ENCODE measurements at places on chromosomes 5 and 9.
A peak's percentile ranks its signal among the peaks of the same experiment; 100 is the strongest.

DNA sequence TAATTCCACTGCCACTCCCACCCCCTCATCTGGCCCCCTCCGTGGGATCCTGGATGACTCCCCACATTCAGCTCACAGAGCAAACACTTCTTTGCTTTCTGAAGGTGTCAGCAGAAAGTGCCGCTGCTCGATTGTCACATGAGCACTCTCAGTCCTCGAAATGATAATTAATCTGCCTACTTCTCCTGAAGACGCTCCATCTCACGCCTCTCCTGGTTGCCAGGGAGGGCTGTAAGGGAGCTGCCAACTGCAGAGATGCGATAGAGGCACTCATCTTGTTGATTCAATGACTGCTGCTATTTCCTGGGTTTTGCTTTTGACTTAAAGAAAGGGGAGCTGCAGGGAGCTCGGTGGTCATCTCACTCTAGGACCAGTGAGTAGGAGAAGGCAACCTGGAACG is 206.5 kb downstream of the DAB2IP start:
- no peak for DNase-seq

- no peak for DNase-seq
These were observed 698.8 kb upstream of the C9orf72 start for GRCh38 chr9:28272127-28272526.

- DNase-seq: no peak
These were observed 29.2 kb downstream of the EXOC3 start for GRCh38 chr5:472076-472655.

GRCh38 chr9:76772686-76773445 is 8.6 kb downstream of the PCA3 start:
- no peak for DNase-seq

DNA sequence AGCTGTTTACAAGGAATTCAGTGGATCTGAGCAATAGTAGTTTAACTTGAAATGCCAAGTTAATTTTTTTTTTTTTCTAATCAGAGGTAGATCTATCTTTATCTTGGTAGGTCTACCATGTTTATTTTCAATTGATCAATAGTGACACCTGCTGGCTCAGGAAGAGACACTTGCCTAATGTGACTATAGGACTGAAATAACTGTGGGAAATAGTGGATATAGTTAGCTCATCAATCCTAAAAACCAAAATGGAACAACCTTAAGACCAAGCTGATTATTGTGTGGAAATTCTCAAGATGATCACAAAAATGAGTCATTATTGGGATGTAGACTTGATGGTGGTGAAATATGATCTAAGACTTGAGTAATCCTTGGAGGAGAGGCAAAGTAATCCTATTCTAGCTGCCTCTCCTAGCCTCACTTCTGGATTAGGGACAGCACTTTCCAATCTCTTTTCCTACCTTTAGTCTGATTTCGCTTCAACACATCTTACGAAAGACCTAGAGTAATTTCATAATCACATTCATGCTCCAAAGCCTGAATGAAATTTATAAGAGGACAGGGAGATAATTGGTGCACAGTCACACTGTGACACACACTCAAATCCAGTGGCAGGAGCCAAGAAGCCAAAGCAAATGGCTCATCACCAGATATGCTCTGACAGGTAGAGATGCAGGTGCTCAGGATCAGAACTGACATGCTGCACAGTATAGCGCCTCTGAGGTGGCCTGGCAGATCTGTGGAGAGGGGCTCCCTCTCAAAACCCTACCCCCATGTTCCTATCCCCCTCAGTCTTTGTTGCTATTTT is 156.3 kb downstream of the HMHB1 start:
- no peak for DNase-seq

- no peak for DNase-seq
These were observed 273.2 kb downstream of the RAB3C start for GRCh38 chr5:58855851-58856739.

GRCh38 chr9:38389313-38389712 is 3.2 kb upstream of the ALDH1B1 start:
- no peak for DNase-seq

GRCh38 chr5:181205761-181206649 is 1.0 kb upstream of the TRIM7 start:
- peak; percentile 53 for DNase-seq

DNA sequence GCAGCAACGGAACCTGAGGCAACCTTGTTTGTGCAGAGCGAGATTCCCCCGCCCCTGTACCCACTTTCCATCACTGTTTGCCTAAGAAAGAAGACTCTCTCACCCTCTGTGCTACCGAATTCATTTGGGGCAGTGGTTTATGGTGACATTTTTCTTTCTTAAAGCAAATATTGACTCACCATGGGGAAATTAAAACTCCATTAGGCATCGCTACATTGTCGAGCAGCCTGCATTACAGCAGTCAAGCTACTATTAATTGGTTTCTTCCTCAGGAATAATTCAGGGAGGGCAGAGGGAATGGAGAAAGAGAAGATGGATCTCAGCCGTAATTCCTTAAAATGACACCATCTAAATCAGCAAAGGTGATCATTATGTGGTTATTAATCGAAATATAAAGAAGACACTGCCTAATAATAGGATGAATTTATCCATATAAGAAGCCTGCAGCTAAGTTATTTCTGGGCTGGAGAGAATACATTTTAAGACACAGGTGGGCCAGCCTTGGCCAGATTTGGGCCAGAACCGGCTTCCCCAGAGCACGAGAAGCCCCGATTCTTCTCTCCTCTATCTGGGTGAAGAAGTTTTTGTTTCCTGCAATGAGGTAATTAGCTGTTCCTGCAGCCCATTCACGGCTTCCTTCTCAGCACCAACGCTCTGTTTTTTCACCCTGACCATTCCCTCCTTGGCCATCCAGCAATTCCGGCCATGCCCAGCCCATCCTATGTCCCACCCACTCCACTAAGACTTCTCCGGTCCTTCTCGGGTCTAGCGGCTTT is 16.8 kb downstream of the CFAP77 start:
- no peak for DNase-seq

- DNase-seq: no peak
These were observed 317.8 kb downstream of the ADGRV1 start for GRCh38 chr5:90876366-90876765.

DNA sequence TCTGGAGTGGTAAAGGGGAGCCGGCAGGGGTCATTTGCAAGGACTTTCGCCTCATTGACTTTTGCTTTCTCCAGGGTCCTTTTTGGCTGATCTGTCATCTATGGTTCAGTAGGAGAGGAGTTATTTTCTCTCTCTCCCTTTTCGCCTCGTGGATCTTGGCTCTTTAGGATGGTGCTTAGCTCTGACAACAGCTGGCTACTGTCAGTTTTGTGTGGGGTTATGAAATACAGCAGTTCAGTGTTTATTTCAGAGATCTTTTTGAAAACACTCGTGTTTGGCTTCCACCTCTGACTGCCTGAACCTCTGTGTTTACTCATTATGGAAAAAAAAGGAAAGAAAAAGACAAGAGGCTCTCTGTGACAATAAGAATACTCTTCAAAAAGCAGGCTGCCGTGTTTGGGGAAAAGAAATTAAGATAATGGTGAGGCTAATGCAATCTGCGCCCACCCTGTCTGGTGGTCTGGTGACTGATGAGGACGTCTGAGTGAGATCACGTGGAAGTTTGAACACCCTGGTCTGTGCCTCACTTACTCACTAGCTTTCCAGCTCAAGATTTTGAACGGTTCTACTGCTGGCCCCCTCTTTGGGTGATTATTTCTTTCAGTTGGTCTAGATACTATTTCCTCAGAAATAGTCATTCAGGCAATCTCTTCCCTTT is 567.7 kb downstream of the CAAP1 start:
- DNase-seq: no peak

DNA sequence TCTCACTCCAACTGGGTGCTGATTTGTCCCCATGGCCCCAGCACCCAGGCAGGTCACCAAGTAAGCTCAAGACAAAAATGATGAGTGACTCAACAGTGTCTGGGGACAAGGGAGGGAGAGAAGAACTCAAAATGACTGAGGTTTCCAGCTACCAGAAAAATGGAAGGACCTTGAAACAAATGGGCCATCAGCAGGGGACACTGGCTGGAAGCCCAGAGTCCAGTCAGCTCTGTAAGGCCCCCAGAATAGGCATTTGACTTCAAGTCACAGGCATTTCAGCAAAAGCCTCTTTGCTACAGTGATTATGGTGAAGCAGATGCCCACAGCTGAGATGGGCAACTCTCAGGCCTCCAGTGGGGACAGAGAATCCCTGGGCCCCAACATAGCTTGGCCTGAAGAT is 139.0 kb upstream of the GABRP start:
- DNase-seq: no peak

- no peak for DNase-seq
These were observed 35.7 kb upstream of the TXN start for GRCh38 chr9:110291921-110292557.

DNA sequence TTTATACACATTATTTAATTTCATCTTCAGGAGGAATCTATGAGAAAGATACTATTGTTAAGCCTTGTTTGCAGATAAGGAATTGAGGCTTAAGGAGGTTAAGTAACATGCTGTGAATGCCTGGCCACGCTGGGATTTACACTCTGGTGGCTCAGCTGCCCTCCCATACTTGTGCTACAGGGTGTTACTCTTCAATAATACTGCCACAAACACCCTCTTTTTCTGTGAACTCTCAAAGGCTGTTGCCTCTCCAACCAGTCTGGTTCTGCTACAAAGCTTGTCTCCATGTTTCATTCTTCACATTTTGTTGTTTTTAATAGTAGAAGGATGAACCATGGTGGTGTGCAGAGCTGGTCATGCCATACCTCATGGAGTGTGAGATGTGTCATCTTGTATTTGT is 76.7 kb upstream of the TNFAIP8 start:
- no peak for DNase-seq

- DNase-seq: no peak
These were observed 152.1 kb downstream of the UNC13B start for GRCh38 chr9:35313916-35314315.

DNA sequence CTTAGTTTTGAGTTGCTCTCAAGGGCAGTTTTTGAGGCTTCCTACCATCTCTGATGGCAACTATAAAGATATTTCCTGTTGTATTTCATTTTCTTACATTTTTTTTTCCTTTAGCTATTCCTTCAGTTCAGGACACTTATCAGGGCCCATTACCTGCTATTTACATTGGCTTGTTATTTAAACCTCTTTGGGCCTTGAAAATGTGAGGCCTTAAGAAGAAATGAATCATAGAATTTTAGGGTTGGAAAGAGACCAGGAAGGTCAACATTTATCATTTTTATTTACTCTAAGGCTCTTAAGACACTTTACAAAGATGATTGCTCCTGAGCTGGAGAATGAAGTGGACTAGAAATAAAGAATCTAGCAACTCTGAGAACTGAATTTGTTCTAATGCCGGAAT is 335.2 kb downstream of the DTWD2 start:
- no peak for DNase-seq

- no peak for DNase-seq
These were observed 1411.8 kb upstream of the ACO1 start for GRCh38 chr9:30972654-30973053.

DNA sequence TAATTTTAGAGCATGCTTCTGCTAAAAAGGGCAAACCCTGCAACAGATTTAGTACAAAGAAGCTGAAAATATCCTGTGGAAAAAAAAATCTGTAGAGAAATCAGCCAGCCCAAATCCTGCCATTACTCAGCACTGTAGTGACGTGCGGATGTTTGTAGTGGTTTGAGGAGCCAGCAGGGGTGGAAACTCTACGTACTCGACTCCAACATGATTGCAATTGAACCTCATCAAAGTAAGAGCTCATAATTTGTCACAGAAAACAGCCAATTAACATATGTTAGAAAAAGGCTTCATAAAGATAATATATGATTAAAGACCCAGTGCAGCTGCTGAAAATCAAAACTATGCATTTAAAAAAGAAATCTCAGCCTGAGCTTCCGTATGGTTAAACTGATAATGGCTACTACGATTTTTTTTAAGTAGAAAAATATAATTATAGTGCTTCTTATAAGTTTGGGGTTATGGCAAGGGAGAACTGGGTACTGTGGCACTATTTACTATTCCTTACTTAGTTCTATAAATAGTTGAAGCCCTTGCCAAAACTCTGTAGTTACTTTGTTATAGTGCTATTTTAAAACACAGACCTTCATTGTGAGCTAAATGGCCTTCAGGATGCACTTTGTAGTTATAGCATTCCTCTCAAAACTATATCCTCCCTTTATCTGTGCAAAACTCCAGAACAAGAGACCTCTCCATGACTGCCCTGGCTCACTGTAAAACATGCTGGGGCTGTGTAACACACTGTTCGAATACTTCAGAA is 49.4 kb downstream of the MEF2C start:
- peak; percentile 39 for DNase-seq

DNA sequence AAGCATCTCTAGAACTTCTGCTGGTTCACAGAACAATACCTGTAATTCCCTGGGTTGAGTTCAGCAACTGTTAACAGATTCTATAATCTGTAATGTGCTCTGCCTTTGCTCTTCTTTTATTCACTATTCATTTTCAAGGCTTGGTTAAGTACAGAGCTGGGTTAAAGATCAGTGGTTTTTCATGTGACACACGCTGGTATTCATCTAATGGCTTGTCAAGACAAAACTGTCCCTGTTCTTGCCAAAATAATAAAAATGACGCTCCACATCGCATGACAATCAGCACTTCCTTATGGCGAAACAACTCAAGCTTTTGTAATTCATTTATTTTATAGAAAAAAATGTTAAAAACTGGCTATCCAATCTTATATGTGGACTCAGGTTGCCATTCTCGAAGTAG is 137.9 kb downstream of the BNC2 start:
- no peak for DNase-seq

- DNase-seq: no peak
These were observed 169.1 kb upstream of the CLINT1 start for GRCh38 chr5:158027806-158028775.

DNA sequence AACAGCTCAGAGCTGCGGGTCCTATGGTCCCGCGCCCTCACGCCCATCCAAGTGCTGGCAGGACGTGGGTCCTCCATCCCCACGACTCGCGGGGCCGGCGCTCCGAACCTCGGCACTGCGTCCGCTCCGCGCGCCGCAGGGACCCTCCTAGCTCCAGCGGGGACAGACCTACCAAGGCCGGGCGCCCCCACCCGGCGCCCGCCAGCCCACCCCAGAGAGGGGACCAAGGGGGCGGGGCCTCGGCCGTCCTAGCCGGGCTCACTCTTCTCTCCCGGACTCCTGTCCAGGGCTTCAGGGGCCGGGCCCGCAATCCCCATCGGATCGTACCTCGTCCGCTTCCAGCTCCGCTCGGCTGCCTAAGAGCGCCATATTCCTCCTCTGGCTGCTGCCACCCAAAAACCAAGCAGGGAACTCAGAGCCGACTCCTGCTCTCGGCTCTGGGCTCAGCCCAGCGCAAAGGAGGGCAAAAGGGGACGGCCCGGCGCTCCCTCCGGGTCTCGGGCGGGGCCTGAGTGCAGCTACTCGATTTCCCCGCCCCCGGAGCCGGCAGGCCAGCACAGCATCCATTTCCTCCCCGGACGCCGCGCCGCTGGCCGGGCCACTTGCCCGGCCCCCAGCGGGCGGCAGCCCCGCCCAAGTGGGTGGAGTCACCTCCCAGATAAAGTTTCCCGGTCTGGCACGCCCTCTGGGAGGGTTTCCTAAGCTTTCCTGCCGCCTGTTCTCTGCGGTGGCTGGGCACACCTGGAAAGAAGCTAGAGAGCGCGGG is at the start of gene TTC39B:
TSS of gene TTC39B (minus strand) at position 460 of the 766 bp plus-strand sequence. CDS start at position 369, 91 bp downstream.
- DNase-seq: peak; percentile 68

- no peak for DNase-seq
These were observed 127.1 kb downstream of the TAF11L14 start for GRCh38 chr5:17761326-17761725.

- DNase-seq: peak; percentile 55
These were observed 714 bp downstream of the SIGMAR1 start for GRCh38 chr9:34636791-34637355.

Data from activated naive CD4-positive, alpha-beta T cell treated with anti-CD3 and anti-CD28 coated beads, Interleukin-2, amount 50 U/mL, for 16 hours (primary cell).